ENCODE measurements at places on chromosomes 12 and 14.

GRCh38 chr14:95664066-95664465 is 22.2 kb upstream of the TCL1B start:
- DNase-seq, result no peak

- DNase-seq, result no peak
These were observed 24.6 kb upstream of the PPFIBP1 start for GRCh38 chr12:27499377-27499776.

DNA sequence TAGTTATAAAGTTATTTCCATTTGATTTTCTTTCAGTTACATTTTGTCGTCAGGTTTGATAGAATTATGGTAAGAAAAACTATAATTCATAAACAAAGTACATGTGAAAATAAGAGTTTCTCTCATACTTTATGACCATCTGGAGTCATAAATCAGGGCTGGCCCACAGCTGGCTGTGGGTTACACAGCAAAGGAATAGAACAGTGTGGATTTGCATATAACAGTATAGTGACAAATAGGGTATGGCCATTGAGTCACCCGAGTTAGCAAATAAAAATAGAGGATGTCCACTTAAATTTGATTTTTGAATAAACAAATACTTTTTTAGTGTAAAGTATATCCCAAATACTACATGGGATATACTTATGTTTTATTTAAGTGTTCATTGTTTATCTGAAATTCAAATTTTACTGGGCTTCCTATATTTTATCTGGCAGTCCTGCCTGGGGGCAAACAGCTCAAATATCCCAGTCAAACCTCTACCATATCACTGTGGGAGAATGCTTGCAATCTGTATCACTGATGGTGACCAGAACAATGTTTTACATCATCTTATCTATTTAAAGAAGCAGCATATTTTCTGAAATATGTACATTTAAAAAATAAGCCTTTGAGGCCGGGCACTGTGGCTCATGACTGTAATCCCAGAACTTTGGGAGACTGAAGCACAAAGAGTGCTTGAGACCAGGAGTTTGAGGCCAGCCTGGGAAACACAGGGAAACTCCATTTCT is 65.5 kb downstream of the KSR2 start:
- DNase-seq, result no peak

- no peak for DNase-seq
These were observed 21.9 kb downstream of the MYRFL start for GRCh38 chr12:69846976-69847375.

- no peak for DNase-seq
These were observed 153.9 kb upstream of the GSC start for GRCh38 chr14:94923786-94924185.

DNA sequence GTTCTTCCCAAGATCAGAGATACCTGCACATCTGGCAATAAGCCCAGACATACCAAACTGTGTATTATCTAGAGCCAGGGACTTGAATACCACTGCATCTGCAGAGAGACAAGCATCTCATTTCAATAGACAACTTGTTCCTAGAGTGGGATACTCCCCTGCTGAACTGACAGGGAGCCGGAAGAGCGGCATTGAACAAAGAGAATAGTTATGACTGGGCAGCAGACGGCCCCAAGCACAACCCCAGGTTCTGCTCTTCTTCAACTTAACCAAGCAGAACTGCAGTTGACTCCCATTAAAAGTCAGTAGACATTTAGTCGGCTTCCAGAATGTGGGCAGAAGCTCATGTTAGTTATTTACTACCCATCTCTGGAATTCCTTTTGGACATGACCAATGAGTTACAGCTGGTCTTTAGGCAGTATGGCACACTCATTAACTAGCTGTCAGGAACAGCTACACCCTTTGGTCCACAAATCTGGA is 112.9 kb downstream of the HMGA2 start:
- peak; percentile 95 for DNase-seq

GRCh38 chr14:104802394-104803184 is 1.7 kb downstream of the ZBTB42 start:
- no peak for DNase-seq

DNA sequence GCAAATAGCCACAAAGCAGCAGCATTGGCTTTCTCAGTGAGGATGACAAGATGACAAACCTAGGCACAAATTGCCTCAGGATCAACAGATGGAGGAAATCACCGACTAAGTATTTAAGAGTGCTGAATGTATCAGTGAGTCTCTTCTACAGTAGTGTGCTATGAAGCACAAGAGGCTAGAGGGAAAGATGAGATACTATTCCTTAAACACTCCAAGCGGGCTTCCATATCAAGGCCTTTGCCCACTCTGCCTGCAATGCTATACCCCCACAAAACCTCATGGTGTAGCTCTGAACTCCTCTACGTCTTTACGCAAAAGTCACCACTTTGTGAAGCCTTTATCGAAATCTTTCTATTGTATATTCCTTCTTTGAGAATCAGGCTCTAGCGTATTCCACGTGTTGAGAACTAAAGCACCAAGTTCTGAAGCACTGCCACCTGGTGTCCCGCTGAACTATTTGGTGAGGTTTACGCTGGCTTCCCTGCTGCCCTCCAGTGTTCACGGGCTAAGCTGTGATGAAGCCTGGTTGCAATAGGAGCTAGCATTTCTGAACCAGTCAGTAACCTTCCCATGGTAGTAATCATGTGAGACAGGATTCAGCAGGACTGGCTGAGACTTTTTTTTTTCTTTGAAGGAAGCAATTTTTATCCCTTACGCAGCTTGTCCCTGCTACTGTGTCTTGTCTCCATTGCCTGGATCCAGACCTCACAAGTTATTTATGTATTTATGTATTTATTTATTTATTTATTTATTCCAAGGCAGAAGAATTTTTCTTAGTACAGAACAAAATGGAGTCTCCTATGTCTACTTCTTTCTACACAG is 426.5 kb upstream of the OR4E1 start:
- DNase-seq, result peak; percentile 78

- DNase-seq, result peak; percentile 82
These were observed 7.3 kb upstream of the TMEM119 start for GRCh38 chr12:108605000-108605689.

- DNase-seq, result no peak
These were observed 82.2 kb downstream of the CHST11 start for GRCh38 chr12:104538891-104539462.

GRCh38 chr14:66651536-66652220 is 143.7 kb downstream of the GPHN start:
- no peak for DNase-seq

GRCh38 chr14:76938092-76938500 is 90.4 kb downstream of the IRF2BPL start:
- no peak for DNase-seq

DNA sequence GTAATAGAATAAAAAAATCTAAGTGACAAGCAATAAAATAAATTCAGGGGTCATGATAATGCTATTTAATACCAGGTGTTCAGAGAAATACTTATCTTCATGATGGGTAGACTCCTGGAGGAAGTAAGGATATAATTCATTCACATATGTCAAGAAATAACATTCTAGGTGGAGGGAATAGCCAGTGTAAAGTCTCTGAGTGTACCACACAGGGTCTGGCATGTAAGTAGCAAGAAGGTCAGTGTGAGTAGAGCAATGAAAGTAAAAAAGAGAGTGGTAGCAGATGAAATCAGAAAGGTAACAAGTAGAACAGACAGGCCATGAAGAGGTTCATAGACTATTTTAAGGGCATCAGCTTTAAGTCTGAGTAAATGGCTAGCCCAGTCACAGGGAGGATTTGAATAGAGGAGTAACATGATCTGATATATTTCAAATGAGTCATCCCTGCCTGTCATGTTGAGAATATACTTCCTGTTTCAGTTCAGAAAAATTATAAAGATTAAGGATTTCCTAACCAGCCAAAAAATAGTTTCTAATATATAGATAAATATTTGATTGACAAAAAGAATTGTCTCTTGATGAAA is 519.9 kb downstream of the C12orf50 start:
- peak; percentile 77 for DNase-seq

GRCh38 chr12:85310025-85310424 is 30.0 kb downstream of the ALX1 start:
- no peak for DNase-seq

DNA sequence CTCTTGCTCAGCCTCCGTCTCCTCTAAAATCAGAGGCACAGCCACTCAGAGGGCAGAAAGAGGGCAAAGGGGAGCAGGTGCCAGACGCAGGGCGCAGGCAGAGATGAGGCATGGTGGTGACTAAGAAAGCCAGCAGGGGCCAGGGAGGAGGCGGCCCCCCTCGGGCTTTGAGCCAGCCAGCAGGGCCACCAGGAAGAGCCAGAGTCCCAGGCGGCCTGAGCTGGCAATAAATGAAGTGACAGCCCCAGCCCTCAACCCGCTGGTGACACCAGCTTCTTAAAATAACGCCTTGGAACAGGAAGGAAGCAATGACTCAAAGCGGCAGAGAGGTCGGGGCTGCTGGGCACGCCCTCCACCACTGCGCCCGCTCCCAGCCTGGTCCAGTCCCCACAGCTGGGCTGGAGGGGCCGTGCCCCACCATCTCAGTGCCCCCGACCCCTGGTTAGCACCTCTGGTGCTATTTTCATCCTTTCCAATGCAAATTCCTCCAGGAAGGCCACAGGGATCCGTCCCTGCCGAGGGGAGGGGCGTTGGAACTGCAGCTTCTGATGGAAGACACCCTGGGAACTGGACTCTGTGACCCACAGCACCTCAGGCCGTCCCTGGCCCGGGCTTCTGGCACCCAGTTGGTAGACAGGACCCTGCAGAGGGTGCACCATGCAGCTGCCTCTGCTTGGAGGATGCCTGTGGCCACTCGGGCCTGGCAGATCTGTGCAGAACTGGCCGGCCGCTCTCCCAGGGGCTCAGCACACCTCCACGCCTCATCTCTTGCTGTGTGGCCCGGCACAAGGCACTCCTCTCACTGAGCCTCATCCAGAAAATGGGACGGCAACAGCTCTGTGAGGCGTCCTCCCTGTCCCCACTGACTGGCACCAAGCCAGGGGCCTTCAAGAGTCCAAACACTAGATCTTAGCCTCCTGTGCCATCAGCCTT is 113.7 kb downstream of the NCOR2 start:
- DNase-seq, result peak; percentile 87

DNA sequence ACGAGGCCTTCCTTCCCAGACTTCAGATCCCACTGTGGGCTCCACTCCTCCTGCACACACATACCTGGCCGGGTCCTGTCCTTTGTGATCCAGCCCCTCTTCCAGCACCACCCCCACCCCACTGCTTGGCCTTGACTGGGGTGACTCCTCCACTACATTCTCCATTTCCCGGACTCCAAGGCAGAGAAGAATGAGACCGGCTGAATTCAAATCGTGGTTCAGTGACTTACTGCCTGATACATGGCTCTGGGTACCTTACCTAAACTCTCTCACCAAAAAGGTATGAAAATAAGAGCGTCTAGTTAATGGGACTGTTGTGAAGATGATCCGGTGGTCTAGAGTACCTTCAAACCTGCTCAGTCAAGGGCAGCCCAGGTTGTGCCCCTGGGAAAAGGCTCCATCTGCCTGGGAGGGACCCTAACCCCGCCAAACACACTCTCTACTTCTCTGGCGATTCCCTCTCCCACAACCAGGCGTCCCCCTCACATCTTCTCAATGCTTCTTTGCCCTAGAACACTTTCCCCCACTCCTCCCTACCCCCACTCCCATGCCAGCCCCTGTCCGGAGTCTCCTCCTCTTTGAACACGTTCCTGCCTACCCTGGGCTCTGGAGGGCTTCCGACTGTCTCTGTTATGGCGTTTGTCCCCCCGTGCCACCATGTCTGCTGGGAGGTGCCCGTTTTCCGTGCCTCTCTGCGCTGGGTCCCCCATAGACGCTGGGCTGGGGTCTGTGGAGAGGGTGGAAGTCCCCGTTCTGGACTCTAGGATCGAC is 1.5 kb upstream of the ZBTB42 start:
- no peak for DNase-seq

- DNase-seq, result no peak
These were observed 36.6 kb upstream of the KRT77 start for GRCh38 chr12:52739963-52740362.
